ENCODE measurements at places on chromosomes 3 and 15.
A peak's percentile ranks its signal among the peaks of the same experiment; 100 is the strongest.

DNA sequence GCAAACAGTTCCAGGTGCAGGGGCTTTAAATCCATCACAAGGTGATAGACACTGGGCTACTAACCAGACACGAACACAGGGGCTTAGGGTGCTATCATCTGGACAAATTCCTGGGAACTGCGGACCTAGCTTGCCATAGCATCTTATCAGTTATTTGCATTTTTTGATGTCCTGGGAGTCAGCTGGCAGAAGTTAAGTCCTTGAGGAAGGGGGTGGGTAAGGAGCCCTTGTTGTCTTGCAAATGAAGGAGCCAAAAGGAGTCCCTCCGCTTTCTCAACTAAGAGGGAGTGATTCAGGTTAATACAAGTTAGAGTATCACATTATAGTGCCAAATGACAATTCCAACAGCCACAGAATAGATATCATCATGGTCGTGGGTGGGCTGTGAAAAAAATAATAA, 108.9 kb downstream of the NPAP1 start:
- no peak for DNase-seq

- DNase-seq, result no peak
Measured at GRCh38 chr3:154384479-154384878, 45.5 kb downstream of the GPR149 start.

DNA sequence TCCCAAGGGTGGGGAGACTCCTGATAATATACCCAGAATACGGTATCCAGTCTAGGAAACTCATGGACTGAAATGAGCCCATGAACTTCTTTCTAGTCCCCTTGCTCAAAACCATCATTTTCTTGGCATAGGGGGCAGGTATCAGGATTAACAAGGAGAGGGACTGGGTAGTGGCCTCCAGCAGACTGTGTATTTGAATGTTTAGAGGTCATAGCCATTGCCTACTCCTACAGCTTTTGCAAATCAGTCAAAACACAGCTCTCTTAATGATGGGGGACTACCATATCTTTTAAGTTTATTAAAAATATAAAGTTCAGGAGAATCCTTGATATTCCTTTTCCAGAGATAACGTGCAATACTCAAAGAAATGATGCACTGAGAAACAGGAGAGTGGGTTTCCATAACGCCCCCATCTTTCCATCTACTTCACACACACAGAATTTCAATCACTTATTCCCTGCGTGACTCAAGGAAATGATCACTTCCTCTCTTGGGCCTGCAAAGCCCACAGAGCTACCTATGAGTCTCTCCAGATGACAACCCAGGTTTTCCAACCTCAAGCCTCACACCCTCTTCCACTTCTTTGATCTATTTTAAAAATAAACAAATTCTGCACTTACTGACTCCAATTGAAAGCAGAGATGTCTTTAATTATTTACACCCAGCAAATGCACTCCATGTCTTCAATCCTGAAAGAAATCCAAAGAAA, 584.0 kb upstream of the LMCD1 start:
- DNase-seq, result no peak

GRCh38 chr3:135862361-135862760, 103.2 kb upstream of the PPP2R3A start:
- no peak for DNase-seq

DNA sequence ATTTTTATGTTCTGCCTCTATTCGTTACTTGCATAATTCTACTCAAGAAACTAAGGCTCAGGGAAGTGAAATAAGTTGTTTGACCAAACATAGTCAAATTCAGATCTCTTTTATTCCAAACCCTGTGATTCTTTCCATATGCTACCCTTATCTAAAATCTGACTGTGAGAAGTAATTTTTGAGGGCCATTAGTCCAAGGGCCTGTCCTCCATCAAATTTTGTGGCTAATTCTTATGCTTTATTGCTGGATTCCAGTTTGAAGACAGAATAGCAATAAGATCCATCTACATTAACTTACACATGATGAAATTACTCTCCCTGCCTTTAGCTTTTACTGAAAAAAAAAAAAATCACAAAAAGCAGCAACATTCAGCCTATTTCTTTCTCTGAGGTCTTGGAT, 74.0 kb downstream of the ZIC1 start:
- DNase-seq, result no peak

DNA sequence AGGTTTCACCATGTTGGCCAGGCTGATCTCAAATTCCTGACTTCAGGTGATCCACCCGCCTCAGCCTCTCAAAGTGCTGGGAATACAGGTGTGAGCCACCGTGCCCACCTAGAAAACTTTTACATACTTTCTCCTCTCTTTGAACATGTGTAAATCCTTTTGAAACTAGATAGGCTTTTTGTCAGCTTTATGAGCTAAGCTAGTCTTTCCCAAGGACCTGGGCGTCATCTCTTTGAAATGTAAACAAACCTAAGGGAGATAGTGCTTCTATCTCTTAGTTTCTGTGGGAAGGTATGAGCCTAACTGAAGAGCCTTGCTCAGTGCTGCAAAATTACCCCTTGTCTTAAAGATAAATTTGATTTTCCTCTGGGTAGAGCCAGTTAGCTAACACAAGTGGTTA, 4.8 kb downstream of the CX3CR1 start:
- no peak for DNase-seq

DNA sequence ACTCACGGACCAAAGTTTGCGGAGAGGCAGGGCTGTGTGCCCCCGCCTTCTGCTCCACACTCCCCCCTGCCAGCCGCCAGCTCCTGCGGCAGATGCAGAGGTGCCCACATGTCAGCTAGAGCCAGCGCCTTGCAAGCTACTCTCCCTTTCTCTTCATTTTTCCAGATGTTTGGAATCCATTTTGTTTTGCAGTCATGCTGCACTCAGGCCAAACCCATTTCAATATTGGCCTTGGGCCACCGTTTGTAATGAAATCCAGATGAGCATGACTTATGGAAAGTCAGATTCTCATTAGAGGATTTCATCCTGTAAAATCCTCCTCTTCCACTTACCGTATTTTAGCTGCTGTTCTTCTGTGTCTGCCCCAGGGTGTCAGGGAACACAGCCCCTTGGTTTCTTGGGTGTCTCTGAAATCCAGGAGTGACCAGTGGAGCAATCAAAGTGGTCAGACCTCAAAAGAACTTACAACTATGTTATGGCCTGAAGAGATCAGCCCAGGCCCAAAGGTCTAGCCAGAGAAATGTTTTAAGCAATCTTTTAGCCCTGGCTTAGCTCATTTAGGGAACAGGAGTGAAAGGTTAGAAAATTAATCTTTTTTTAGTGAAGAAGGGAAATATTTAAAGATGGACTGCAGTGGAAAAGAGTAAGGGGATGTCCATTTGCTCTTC, 65.8 kb downstream of the AAGAB start:
- no peak for DNase-seq

DNA sequence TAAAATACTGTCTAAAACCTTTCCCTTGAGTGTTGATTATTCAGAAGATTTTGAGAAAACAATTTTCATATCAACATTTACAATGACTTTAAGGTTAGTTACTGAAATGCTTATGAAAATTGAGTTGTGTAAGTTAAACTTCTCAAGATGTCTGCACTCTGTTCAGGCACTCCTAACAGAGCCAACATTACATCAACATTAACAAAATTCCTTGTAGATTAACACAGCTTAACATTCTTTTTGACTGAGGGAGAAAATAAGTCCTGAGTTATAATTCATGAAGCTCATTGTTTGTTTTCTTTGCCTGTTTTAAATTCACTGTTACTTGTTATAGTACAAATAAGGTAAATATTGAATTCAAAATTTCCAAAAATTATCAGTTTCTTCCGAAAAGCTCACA, 9.0 kb downstream of the ACKR4 start:
- no peak for DNase-seq

DNA sequence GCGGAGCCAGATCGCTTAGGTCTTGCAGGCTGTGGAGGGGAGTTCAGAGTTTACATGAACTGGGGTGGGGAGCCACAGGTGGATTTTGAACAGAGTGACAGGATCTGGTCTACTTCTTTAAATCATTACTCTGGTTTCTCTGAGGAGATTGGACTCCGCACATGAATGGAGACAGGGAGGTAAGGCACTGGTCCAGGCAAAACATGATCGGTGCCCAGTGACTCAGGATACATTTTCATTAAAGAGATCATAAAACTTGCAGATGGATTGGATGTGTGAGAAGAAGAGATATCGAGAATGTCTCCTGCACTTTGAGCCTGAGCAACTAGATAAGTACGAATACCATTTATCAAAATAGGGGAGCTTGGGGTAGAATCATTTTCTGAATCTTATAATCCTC, 61.8 kb upstream of the CMSS1 start:
- DNase-seq, result no peak

- DNase-seq, result no peak
Measured at GRCh38 chr3:125401402-125401801, 26.3 kb upstream of the ZNF148 start.

- no peak for DNase-seq
Measured at GRCh38 chr15:85423256-85423655, 42.9 kb downstream of the AKAP13 start.

GRCh38 chr3:141000027-141000663, 51.0 kb upstream of the SPSB4 start:
- DNase-seq, result peak; percentile 24

DNA sequence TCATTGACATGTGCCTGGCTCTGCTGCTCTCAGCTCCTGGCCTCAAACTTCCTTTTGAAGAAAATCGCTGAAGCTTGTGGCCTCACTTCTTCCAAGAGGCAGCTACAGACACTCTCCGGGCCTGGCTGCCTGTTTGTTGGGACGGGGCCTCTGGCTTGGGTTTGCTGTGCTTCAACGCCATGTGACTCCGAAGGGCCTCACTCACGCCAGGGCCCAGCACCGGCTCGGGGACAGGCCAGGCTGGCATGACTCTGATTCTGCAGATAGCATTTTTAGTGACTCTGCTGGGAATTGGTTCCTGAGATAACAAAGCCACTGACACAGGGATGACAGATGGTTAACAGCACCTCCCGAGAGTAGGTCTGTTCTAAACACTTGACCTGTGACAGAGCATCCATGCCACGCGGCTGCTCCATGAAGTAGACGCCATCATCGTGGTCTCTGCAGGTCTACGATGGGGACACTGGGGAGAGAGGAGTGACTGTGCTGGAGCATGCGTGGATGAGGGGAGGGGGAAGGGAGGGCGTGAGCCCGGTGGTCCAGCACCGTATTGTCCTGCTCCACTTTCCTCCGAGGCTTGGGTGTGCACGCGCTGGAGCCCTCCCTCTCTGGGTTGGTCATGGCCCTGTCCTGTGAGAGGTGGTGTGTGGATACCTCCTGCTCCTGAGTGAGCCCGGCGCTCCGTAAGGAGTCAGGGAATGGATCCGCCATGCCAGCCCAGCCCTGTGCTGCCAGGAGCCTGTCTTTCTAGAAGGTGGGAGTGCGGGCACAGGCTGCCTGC, 133.6 kb downstream of the TJP1 start:
- DNase-seq, result no peak

GRCh38 chr3:131033480-131034080, 6.9 kb downstream of the NEK11 start:
- no peak for DNase-seq

DNA sequence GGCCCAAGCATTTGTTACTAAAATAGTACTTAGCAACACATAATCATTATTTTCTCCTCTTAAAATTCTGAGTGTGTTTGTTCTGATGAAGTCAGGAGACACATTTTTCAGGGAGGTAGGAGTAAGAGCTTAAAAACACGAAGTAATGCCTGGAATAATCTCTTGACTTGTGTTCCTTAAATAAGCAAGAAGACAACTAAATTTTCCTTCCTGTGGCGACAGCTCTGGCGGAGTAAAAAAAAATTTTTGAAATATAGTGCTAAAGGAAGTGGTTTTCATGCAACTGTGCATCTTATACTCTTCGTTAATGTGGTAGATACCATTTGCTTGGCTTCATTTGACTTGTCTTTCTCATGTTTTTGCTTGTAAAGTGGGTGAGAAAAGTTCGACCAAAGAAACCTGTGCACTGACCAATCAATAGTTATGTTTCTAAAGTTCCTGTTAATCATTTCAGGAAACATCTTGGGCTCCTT, 11.1 kb upstream of the MBNL1 start:
- DNase-seq, result no peak

GRCh38 chr15:25563596-25563995, 124.8 kb upstream of the UBE3A start:
- DNase-seq, result no peak

DNA sequence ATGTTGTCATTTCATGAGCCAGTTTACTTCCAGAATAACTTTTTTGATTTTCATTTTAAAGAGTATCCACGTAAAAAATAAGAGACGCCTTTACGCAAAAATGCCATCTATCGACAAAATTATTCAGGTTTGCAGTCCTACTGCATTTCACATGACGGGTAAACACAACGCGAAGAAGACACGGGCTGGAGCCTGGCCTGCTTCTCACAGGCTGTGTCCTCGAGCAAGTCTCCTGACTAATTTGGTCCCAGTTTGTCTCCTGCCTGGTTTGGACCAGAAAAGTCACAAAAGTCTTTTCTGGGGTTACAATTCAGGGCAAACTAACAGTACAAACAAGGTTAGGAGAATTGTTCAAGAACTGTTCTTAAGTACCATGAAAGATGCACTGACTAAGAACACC, 51.7 kb downstream of the CHSY1 start:
- no peak for DNase-seq

DNA sequence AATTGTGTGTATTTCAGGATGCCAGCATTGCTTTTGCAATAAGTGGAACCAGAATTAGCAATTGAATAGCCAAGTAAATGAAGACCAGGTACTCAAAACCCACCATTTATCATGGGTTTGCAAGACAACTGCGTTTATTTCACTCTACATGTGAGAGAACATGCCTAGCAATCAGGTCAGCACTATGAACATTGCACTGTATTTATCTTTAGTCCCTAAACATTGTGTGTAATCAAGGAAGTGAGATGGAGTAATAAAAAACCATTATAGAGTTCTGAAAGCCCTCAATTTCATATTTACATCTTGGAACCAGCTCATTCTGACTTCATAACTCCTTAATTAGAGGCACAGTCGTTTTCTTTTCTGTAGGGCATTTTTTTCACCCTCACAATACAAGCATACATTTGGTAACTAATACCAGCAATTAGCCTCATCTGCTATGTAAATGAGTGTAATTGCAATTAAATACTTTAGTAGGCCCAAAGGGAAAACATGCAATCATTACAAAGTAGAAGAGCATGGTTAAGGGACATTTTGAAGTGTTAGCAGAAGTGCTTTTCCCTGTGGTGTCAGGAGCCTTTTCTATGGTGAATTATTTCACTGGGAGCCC, 153.1 kb upstream of the DPH6 start:
- no peak for DNase-seq

DNA sequence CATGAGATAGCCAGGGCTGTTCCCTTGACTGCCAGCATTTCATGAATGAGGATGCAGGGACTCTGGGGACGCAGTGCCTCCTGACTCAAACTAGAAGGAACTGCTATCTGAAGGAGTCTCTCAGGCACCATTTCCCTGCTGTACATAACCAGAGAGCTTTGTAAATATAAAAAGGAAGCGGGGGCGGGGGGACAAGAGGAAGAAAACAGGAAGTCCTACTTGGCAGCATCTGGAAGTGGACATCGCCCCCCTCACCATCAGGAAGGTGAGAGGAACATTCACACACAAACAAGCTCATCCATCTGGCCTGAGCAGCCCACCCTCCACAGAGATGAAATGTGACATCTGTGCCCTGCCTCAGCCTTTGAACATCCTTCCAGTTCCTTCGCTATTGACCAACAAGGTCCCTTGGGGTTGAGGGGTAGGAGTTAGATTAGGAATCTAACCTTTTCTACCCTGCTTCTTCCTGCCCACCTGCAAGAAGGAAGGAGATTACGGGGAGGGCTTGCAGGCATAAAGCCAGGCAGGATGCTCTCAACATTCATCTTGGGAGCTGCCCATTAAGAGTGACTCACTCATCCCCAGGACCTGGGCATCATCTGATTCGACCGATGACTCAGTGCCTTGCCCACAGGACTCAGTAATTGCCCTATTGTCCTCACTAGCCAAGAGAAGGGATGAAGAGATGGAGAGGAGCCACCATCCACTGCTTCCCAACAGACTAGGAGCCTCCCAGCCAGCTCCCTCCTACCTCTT, 31.9 kb downstream of the SH3BP5 start:
- no peak for DNase-seq

All from stimulated activated CD4-positive, alpha-beta T cell treated with anti-CD3 and anti-CD28 coated beads, Interleukin-12 subunit alpha, Interleukin-12 subunit beta, amount 100 ng/mL, for 24 hours (primary cell).